ENCODE measurements at places on chromosomes 4 and X.

GRCh38 chr4:3681191-3681590 is 85.0 kb upstream of the ADRA2C start:
- no peak for DNase-seq

DNA sequence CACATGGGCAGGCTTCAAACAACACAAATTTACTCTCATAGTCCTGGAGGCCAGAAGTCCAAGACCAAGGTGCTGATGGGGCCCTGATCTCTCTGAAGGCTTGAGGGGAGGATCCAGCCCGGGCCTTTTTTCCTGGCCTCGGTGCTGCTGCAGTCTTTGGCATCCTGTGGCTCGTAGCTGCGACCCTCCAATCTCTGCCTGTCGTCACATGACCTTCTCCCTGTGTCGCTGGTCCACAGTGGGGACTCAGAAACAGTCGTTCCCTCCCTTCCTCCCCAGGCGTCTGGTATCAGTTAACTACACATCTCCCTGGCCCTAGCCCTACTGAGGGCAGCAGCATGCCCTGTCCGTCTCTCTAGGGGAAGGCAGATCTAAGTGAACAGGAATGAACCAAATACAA is 19.1 kb upstream of the MSX1 start:
- DNase-seq, result no peak

DNA sequence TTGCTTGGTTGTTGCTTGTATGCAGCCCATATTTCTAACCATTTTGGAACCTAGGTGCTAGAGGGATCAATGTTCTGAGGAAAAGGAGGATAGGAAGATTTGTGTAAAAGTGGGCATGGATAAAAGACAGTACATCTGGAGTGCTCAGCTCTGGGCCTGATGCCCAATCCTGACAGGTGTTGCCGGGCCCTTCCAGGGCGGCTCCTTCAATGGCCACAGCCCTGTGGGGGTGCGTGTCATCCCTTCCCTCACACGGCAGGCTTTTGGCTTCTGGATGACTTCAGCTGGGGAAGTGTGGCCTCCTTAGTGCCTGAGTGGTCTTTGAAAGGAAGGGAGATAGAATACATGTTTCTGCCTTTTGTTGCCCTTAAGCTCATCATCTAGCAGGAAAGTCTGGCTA is 47.2 kb downstream of the NELFA start:
- no peak for DNase-seq

DNA sequence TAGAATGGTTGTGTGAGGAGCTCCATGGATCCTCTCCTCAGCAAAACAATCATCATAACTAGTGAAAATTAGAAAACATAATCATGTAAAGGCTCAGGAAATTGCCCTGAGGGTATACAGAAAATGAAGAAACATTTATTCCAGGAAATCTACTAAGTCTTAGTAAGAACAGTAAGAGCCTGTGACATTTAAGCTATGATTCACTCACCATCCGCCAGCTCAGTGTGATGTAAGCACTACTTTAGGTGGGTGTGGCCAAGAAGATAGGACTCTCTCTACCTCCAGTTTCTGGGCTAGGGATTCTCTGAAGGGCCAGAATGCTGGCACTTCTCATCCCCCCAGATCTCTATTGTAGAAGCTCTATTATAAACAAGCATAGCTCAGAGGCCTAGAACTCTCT is 147.5 kb downstream of the DLG3 start:
- peak; percentile 90 for DNase-seq

DNA sequence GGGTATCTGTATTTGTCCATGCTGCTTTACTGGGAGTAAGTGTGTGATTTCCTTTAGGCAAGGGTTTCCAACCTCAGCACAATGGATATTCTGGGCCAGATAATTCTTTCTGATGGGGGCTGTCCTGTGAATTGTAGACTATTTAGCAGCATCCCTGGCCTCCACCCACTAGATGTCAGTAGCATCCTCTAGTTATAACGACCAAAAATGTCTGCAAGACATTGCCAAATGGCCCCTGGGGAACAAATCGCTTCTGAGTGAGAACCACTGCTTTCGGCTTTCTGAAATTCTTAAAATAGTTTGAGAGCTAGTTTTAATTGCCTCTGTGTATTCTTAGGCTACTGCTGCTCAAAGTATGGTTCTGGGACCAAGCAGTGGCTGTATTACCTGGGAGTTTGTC is 81.2 kb upstream of the GPM6B start:
- DNase-seq, result peak; percentile 32

GRCh38 chrX:48606091-48606490 is 8.8 kb downstream of the WDR13 start:
- DNase-seq, result no peak

DNA sequence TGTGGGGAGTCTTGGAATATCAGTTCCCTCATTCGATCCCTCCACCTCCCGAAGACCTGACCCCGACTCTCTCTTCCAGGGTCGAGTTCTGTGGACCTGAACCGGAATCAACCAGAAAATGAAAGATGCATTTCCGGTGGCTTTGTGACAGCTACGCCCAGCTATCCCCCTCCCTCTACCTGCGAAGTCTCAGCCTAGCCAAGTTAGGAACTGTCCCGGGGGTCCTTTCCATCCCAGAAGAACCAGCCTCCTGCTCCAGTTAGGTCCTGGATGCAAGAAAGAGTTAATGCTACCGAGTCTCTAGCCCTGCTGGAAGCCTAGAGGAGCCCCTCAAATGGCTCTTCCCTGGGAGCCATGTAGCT is 13.4 kb upstream of the ETDC start:
- DNase-seq, result no peak

DNA sequence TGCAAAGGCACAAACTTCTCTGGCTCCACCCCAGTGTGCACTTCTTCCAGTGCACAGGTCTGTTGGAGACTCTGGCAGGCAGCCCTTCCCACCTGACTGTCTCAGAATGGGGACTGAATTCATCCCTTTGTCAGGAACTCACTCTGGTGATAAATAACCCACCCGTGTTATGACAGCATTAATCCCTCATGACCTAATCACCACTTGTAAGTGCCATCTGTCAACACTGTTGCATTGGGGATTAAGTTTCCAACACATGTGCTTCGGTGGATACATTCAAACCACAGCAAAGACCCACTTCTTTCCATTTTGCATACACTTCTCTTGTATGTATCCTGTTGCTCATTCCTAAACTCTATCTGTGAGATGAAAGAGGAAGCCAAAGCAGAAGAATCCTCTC is 1002.9 kb upstream of the IGFBP7 start:
- DNase-seq, result no peak

- DNase-seq, result no peak
Observed at GRCh38 chr4:183909801-183910200, 4.7 kb downstream of the STOX2 start.

Measured in ELR (cell line).